T-cell (primary cell): ENCODE measurements at places on chromosomes 2 and 18. TPM values are rescaled to one million over a fixed set of nuclear protein-coding genes. Genes with fewer than 3 reads are reported as not detected.

DNA sequence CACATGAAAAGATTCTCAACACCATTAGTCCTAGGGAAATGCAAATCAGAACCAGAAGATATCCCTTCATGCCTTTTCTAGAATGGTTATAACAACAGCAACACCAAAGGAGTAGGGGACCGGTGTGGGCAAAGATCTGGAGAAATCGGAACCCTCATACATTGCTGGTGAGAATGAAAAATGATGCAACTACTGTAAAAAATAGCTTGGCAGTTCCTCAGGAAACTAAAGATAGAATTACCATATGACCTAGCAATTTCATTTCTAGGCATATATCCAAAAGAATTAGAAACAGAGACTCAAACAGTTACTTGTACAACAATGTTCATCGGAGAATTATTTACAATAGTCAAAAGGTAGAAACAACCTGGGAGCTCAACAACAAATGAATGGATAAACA, 29.2 kb upstream of the CDH7 start:
- H3K4me3 ChIP-seq: no peak overlapping the region
- no peaks in the 10 kb centered on the region for H3K27me3 ChIP-seq
- H3K4me1 ChIP-seq: no peaks in the 10 kb centered on the region

- DNase-seq: no peak
- H3K4me3 ChIP-seq: no peak overlapping the region
- no peaks in the 10 kb centered on the region for H3K36me3 ChIP-seq
- no peak overlapping the region for H3K27ac ChIP-seq
- no peaks in the 10 kb centered on the region for H3K27me3 ChIP-seq
Observed at GRCh38 chr2:229438430-229439159, 167.5 kb upstream of the PID1 start.

DNA sequence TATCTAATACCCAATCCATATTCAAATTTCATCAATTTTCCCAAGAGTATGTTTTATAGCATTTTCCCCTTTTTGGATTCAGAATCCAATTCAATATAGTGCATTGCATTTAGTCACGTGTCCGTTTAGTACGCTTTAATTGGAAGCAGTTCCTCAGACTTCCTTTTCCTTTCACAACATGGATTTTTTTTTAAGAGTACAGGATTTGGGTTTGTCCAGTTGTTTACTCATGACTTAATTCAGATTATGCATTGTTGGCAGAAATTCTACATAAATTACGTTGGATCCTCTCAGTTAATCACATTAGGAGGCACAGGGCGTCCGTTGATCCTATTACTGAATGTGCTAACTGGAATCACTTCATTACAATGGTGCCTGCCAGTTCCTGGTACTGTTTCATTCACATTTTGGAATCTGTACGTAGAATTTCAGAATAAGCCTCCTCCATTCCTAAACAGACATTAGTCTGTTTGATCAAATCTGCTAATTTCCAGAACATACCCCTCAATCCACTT, 70.0 kb upstream of the ATIC start:
- DNase-seq: no peak
- H3K4me1 ChIP-seq: no peaks in the 10 kb centered on the region
- H3K4me3 ChIP-seq: no peak overlapping the region
- H3K27ac ChIP-seq: no peak overlapping the region
- peaks cover 4% of the 10 kb centered on the region for H3K27me3 ChIP-seq

DNA sequence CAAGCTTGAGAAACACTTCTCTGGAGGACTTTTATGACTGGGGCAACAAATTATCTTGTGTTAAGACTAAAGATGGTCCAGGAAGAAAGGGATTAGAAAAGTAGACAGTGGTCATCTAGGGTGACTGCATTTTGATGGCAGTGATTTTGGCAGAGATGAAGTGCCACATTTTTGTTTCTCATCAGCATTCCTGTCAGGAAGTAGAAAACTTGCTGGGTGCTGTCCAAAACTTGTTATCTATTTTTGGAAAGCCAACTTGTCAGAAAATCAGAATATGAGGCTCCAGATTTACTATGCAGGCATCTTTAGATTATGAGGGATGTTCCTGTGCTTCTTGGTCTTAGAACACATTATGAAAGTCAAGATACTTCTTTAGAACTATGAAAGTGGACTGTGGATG, 29.0 kb upstream of the CALCRL start:
- H3K27me3 ChIP-seq: no peaks in the 10 kb centered on the region
- no peaks in the 10 kb centered on the region for H3K4me1 ChIP-seq
- H3K4me3 ChIP-seq: no peak overlapping the region

DNA sequence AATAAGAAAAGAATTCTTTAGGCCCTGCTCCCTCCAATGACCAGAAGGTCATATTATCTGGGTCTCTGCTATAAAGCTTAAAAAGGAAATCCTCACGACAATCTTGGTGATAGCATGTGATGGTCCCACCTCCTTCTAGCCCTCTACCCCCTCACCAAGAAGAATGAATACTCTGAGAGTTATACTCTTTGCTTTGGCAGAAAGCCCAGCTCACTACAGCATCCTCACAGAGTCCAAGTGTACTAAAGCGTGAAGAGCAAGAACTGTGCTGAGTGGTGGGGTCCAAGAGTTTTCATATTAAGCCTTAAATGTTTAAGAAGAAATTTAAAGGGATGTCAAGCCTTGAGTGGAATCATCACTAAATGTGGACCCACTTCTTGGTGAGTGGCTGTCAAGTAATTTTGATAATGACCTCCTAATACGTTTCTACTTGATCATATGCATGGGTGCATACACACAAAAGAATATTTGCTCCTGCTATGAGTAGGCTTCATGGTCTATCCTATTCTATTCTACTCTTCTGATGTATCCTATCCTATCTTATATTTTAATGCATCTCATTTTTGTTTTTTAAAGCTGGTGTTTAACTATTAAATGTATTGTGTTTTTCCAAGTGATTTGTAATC, 16.5 kb upstream of the SERPINB7 start:
- no peak overlapping the region for H3K4me3 ChIP-seq
- H3K36me3 ChIP-seq: no peaks in the 10 kb centered on the region
- H3K27ac ChIP-seq: no peak overlapping the region
- H3K27me3 ChIP-seq: no peaks in the 10 kb centered on the region
- DNase-seq: no peak

Gene DYNAP
- total RNA-seq: not detected

DNA sequence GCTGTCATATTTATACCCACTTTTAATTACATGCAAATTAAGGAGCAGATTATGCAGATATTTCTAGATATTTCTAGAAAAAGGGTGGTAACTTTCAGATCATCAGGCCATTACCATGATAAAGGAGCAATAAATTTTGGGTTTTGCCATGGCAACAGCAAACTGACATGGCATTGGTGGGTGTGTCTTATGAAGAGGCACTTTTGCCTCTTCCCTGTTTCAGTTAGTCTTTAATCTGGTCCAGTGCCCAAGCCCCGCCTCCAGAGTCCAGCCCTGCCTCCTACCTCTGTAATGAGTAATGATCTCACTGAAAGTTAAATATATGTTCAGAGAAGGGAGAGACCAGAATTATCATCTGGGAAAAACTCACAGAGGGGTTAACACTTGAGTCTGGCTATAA, 124.8 kb downstream of the SCG2 start:
- H3K4me3 ChIP-seq: no peak overlapping the region
- H3K27me3 ChIP-seq: no peaks in the 10 kb centered on the region
- DNase-seq: no peak
- H3K27ac ChIP-seq: no peak overlapping the region

GRCh38 chr2:23414106-23414505, 29.1 kb downstream of the KLHL29 start:
- H3K27ac ChIP-seq: no peak overlapping the region
- DNase-seq: no peak
- H3K4me1 ChIP-seq: no peaks in the 10 kb centered on the region
- no peaks in the 10 kb centered on the region for H3K36me3 ChIP-seq

- H3K27ac ChIP-seq: no peak overlapping the region
- peaks cover 85% of the 10 kb centered on the region for H3K4me1 ChIP-seq
- no peaks in the 10 kb centered on the region for H3K27me3 ChIP-seq
Observed at GRCh38 chr2:96152304-96153161, 7.3 kb upstream of the DUSP2 start.

DNA sequence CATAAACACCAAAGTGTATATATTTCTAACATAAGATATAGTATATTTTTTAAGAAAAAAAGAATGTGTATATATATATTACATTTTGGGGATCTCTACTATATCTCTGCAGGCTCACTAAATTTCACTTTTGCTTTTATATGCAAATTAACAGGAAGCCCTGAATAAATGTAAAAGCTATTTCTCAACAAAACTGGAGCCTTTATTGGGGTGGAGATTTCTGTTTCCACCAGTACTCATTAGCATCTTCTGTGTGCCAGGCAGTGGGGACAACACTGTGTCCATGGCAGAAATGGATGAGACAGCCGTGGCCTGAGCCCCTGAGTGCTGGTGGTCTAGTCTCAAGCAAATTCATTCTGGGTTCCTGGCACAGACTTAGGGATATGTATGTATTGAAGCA, 41.3 kb downstream of the C18orf63 start:
- no peak for DNase-seq
- H3K4me1 ChIP-seq: no peaks in the 10 kb centered on the region
- H3K36me3 ChIP-seq: no peaks in the 10 kb centered on the region
- no peak overlapping the region for H3K4me3 ChIP-seq

DNA sequence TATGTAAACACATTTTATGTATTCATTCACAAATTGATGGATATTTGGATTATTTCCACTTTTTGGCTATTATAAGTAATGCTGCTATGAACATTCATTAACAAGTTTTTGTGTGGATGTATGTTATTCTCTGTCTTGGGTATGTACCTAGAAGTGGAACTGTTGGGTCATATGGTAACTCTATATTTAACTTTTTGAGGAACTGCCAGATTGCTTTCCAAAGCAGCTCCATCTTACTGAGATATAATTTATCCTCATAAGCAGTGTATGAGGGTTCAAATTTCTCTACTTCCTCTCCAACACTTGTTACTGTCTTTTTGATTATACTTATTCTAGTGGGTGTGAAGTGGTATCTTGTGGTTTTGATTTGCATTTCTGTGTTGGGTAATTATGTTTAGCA, 7.1 kb upstream of the EML6 start:
- no peaks in the 10 kb centered on the region for H3K4me1 ChIP-seq
- no peak for DNase-seq
- no peak overlapping the region for H3K4me3 ChIP-seq

GRCh38 chr2:66547118-66547517, 112.2 kb downstream of the MEIS1 start:
- H3K4me1 ChIP-seq: no peaks in the 10 kb centered on the region
- no peaks in the 10 kb centered on the region for H3K36me3 ChIP-seq
- H3K27ac ChIP-seq: no peak overlapping the region
- H3K4me3 ChIP-seq: no peak overlapping the region

DNA sequence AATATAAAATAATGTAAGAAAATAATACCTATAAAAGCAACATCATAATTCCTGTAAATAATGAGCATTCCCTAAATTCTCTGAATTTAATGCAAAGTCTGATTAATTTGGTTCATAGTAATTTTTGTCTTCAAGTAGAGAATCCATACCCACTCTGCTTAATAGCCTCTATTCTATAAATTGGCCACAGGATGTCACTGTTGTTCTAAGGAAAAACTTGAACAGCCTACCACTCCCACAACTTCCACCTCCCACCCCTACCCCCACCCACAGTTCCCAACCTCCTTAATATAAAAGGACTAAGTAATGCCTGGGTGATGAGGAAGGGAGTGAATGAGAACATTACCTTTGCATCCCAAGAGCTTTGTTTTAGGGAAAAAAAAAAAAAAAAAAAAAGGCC, 27.2 kb upstream of the BBS5 start:
- DNase-seq: no peak
- H3K27me3 ChIP-seq: no peaks in the 10 kb centered on the region
- H3K27ac ChIP-seq: no peak overlapping the region
- no peak overlapping the region for H3K4me3 ChIP-seq

Gene MYCN
- total RNA-seq: 0.25 TPM

Gene PAIP2B
- total RNA-seq: 10.1 TPM

Gene CPLX4
- total RNA-seq: not detected

Gene COL4A3
- 0.58 TPM for total RNA-seq

- peak within 1 kb of the TSS; percentile 55 for H3K4me3 ChIP-seq
- H3K27me3 ChIP-seq: peaks cover 3% of the 10 kb centered on the region
- H3K27ac ChIP-seq: peak within 1 kb of the TSS; percentile 9
- H3K4me1 ChIP-seq: peaks cover 20% of the 10 kb centered on the region
- peaks cover 6% of the 10 kb centered on the region for H3K36me3 ChIP-seq
Observed at GRCh38 chr2:24084386-24085199, at the start of gene TP53I3. TP53I3 (minus strand) TSS chr2:24084834; CDS start chr2:24084326, 508 bp downstream.

Gene SPP2
- not detected for total RNA-seq

DNA sequence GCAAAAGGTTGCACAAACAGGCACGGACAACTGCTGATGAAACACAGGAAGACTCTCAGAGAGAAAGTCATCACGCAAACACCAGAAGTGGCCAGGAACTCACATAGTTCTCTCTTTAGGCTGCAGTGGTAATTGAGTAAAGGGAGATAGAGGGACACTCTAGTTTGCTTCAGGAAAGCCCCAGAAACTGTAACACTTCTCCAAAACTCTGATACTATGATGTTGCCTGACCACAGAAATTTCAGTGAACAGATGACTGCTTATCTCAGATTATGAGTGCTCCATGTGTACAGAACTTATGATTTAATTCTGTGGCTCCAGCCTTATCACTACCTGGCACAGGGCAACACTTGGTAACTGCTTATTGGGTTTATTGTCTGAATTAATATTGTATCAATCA, 311.5 kb upstream of the GYPC start:
- no peak overlapping the region for H3K4me3 ChIP-seq
- no peak for DNase-seq
- no peaks in the 10 kb centered on the region for H3K36me3 ChIP-seq
- no peaks in the 10 kb centered on the region for H3K27me3 ChIP-seq

GRCh38 chr18:13463526-13464210, 245.1 kb downstream of the LDLRAD4 start:
- H3K27me3 ChIP-seq: no peaks in the 10 kb centered on the region
- peak overlapping the region; percentile 52 for H3K27ac ChIP-seq
- peaks cover 54% of the 10 kb centered on the region for H3K4me1 ChIP-seq
- no peak overlapping the region for H3K4me3 ChIP-seq
- DNase-seq: no peak

- H3K4me3 ChIP-seq: no peak overlapping the region
- no peak overlapping the region for H3K27ac ChIP-seq
- no peaks in the 10 kb centered on the region for H3K27me3 ChIP-seq
- no peaks in the 10 kb centered on the region for H3K4me1 ChIP-seq
- H3K36me3 ChIP-seq: no peaks in the 10 kb centered on the region
- DNase-seq: no peak
Observed at GRCh38 chr2:74632209-74632938, 15.8 kb downstream of the M1AP start.

- H3K4me1 ChIP-seq: no peaks in the 10 kb centered on the region
- no peak overlapping the region for H3K27ac ChIP-seq
- no peaks in the 10 kb centered on the region for H3K36me3 ChIP-seq
- no peak overlapping the region for H3K4me3 ChIP-seq
Observed at GRCh38 chr2:18194161-18194560, 315.7 kb downstream of the KCNS3 start.

- H3K36me3 ChIP-seq: no peaks in the 10 kb centered on the region
- no peaks in the 10 kb centered on the region for H3K27me3 ChIP-seq
- DNase-seq: no peak
- H3K4me3 ChIP-seq: no peak overlapping the region
- no peak overlapping the region for H3K27ac ChIP-seq
- no peaks in the 10 kb centered on the region for H3K4me1 ChIP-seq
Observed at GRCh38 chr2:59019566-59020159, 778.5 kb upstream of the FANCL start.
